ENCODE measurements at places on chromosomes 7 and 10. TPM values are rescaled to one million over a fixed set of nuclear protein-coding genes. Genes with fewer than 3 reads are reported as not detected.

The ENTPD7 gene
- 2.6 TPM for total RNA-seq

The GPR146 gene
- total RNA-seq: 22.2 TPM

The TMEM60 gene
- 5.0 TPM for total RNA-seq

The CYP26C1 gene
- total RNA-seq: 0.20 TPM

DNA sequence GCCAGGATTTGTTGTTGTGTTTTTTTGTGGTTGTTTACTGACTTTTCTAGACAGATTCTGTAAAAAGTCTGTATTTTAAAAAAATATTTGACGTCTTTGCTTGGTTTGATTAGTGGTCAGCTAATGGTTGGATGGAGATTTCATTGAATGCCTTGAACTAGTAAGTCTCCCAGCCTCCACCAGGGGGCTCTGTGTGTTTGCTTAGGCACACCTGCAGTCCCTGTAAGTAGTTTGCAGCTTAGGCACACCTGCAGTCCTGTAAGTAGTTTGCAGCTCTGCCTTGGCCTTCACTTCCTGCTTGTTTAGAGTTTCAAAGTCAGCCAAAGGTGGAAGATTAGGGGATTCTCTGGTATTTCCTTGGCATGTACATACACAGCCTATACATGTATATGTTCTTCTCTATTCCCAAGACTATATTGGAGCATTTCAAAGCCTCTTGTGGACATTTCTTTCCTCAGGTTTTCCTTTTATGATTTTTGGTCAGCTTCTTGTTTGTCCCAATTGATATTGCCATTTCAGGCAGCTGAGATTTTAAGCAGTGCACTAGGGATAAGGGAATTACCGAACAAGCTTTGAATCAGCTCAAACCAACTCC lies 101.6 kb downstream of the CCSER2 start:
- DNase-seq: peak; percentile 41
- peak overlapping the region; percentile 31 for H3K4me3 ChIP-seq
- H3K27ac ChIP-seq: peak overlapping the region; percentile 49
- peaks cover 44% of the 10 kb centered on the region for H3K4me1 ChIP-seq
- no peaks in the 10 kb centered on the region for H3K27me3 ChIP-seq

DNA sequence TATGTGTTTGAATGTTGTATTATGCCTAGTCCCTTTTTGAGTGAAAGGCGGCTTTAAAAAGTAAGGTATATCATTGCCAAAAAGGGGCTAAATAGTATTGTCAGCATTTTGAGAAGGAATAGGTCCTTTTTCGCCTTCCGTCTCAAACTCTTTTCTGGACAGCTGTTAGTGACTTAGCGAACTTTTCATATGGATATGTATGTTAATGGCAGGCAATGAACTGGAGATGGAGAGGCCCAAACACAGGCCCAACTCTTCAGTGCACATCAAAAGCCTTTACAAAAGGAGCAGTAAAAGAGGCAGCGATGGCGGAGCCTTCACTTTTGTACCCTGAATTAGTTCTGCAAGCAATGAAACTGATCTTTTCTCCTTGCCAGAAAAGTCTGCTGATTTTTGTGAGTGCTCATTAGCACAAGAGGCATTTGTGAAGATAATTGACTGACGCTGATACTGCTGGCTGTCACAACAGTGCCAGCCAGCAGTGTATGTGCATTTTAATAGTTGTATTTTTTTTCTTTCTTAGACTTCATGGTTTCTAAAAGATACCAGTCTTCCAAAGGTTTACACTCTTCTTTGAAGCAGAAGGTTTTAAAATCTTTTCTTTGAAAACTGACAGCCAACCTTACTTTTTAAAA lies 243.7 kb upstream of the SP8 start:
- DNase-seq: no peak
- peaks cover 18% of the 10 kb centered on the region for H3K27me3 ChIP-seq
- no peaks in the 10 kb centered on the region for H3K36me3 ChIP-seq
- no peak overlapping the region for H3K27ac ChIP-seq
